ENCODE measurements at places on chromosomes 5 and 9.

- DNase-seq = no peak
Observed at GRCh38 chr9:93698140-93698908, 121.9 kb downstream of the PHF2 start.

DNA sequence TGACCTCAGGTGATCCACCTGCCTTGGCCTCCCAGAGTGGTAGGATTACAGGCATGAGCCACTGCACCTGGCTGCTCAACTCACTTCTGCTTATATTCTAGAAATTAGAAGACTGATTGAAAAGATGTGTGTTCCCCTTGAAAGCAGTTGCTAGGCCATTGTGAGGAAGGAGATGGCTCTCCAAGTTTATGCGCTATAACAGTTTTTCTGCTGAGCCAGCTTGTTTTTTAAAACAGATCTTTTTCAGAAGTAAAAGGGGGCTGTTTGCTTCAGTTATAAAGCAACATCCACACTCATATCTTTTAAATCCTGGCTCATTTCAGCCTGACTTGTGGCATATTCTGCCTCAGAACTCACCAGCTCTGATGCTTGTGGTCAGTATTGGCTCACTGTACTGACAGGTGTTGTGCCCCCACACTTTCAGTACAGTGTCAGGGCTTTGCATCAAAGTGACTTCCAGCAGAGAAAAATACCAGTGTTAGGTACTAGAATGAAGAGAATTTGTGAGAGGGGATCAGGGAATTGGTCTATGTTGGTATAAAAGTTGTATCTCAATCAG is 49.4 kb downstream of the NUP214 start:
- DNase-seq = no peak

GRCh38 chr9:131319486-131319885 is 30.0 kb downstream of the PLPP7 start:
- DNase-seq = no peak

GRCh38 chr5:59296317-59297264 is 596.9 kb downstream of the PDE4D start:
- DNase-seq = no peak

GRCh38 chr9:20630241-20630943 is 8.1 kb upstream of the MLLT3 start:
- DNase-seq = no peak

- DNase-seq = no peak
Observed at GRCh38 chr5:57482671-57483106, at the start of gene ACTBL2. TSS of gene ACTBL2 (minus strand) at chr5:57482811. CDS start at chr5:57482707, 104 bp downstream.

DNA sequence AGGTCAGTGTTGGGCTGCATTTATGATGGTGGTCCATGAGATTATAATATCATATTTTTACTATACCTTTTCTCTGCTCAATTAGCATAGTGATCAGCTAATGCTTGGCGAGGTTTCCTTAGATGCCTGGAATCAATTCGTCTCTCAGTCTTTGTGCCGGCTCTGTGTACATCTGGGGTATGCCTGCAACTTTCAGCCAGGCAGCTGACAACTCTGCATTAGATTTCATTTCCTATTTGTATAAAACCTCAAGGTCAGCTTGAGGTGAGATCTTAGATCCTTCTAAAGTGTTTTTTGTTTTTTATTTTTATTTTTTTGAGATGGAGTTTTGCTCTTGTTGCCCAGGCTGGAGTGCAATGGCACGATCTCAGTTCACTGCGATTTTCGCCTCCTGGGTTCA is 86.8 kb downstream of the MELK start:
- no peak for DNase-seq

GRCh38 chr5:171285465-171285864 is 23.6 kb upstream of the TLX3 start:
- no peak for DNase-seq

Measured in stimulated activated CD4-positive, alpha-beta T cell treated with anti-CD3 and anti-CD28 coated beads, Interleukin-1b, Interleukin-23, amount 100 ng/mL, for 1 hour (primary cell).